Stimulated activated CD8-positive, alpha-beta memory T cell treated with anti-CD3 and anti-CD28 coated beads, Interleukin-7, amount 100 ng/mL, for 4 hours (primary cell): ENCODE measurements at places on chromosomes 2 and 18.

DNA sequence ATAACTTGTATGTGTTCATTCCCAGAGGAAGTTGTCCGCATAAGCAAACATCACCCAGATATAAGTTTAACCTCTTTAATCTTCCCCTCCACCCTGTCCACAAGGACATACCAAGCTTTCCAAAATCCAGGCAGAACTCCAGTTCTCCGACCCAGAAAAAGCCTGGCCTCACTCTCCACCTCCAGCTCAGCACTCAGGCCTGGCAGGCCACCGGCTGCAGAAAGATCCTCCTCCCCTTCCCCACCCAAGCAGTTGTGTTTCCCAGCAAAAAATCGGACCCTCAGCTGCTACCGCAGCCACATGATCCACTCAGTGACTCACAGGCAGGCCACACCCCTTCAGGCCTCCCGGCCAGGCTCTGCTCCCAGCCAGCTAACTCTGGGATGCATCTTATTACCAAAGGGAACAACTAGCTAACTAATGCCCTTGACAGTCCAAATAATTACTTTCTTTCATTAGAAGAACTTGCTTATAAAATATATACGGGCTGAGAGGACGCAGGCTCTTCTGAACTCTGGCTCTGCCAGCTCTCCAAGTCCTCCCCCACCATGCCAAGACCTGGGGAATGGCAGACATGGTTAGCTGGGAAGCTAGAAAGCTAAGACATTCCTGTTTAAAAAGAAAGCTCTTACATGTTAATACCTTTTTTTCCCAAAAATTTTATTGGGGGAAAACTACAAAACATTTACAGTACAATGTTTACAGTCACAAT lies 4.5 kb downstream of the ZFP36L2 start:
- peak; percentile 40 for DNase-seq

GRCh38 chr18:67509741-67510391 lies 6.7 kb downstream of the DSEL start:
- no peak for DNase-seq

- no peak for DNase-seq
Observed at GRCh38 chr18:75063196-75063595, 145.7 kb downstream of the PTGR3 start.

- DNase-seq, result peak; percentile 70
Observed at GRCh38 chr2:106159866-106160785, 34.0 kb downstream of the UXS1 start.

DNA sequence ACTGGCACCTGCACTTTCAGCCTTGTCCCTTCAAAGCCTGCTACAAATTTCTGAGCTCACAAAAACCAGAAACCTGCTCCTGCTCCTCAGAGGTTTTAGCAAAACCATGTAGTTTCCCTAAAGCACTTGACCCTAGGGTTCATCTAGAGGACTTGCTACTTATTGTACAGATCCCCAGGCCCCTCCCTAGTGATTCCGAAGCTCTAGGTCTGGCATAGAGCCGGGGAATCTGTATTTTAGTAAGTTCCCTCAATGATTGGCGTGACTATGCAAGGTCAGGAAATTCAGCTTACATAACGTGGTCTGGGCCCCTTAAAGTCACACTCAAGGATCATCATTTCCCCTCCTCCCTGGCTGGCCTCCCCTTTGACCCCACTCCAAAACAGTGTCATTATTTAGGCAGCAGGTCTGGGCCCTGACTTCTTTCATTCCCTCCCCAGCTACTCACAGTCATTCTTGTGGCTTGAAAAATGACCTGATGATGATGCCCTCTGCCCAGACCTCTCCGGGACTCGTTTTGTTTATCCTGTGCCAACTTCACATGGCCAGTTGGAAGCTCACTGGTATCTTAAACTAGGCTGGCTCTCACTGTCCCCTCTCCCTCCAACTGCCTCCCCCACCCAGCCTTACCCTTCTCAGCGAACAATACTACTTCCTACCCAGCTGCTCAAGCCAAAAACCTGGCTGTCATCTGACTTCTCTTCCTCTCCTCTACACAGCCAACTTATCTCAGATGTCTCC lies 36.0 kb downstream of the WDFY1 start:
- no peak for DNase-seq

- no peak for DNase-seq
Observed at GRCh38 chr2:238846628-238847418, 1.1 kb upstream of the TWIST2 start.

- no peak for DNase-seq
Observed at GRCh38 chr2:219864154-219864553, 236.7 kb downstream of the SLC4A3 start.

GRCh38 chr18:11752116-11752911 lies 63.2 kb downstream of the GNAL start:
- DNase-seq, result no peak

DNA sequence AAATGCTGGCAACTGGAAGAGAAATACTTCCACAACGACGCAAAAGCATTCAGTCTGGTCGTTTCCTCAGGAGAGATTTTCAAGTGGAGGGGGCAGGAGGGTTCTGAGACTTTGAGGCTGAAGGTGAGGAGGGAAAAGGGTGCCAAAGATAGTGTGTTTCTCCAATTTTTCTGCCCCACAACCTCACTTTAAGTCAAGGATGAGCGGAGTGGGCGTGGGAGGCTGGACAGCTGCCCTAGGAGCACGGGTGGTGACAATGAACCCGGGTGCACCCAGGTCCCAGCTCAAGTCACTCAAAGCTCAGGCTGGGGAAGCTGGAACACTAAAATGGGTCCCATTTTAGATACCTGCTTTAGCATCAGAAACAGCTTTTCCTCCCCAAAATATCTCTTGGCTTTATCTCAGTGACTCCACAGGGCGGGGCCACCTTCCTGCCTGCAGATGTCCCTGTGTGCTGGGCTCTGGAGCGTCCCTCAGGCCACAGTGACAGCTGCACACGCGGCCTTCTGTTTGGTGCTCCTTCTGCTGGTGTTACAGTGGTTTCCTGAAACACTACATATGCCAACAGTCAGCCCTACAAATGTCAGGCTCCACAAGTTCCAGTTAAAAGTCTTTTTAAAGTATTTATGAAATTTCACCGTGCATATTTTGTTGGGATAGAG lies 1.4 kb upstream of the MBP start:
- no peak for DNase-seq

GRCh38 chr2:104412384-104412783 lies 441.5 kb upstream of the POU3F3 start:
- no peak for DNase-seq

GRCh38 chr18:45749918-45750689 lies 26.1 kb downstream of the SLC14A1 start:
- no peak for DNase-seq

DNA sequence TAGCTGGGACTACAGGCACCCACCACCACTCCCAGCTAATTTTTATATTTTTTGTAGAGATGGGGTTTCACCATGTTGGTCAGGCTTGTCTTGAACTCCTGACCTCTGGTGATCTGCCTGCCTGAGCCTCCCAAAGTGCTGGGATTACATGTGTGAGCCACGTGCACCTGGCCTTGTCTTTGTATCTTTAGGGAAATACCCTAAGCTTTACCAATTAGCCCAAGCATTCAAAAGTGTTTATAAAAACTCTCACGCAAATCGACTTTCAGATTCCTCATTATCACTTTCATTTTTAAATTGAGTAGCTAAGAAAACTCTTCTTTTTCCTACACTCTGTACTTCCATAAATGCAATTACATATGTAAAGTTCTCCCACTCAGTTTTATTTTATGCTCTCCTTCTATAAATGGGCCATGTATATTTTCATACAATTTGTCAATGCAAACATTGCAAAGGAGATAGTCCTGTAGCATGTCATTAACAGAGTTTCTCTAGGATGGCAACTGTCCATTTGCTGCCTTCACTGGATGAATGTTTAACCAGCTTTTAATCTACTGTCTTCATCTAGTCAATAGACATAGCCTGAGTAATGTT lies 326.2 kb upstream of the LRATD1 start:
- DNase-seq, result no peak

GRCh38 chr2:215624423-215624829 lies 188.6 kb upstream of the FN1 start:
- no peak for DNase-seq

DNA sequence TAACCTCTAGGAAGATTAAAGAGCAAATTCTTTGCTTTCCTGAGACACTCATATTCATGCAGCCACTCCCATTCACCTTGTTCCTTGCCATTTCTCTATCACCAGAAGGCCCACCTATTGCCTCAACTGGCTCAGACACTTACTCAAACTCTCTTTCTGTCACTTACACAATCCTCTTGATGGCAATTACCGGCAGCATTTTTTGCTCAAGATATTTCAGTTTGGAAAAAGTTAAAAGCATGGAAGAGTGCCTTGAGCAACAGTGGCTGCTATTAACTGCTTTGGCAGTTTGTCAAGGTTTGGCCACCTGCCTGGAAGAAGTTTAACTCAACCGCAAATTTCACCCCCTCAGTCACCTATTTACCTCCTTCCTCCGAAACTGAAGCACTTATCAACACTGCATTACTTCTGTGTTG lies 1104.0 kb upstream of the PIK3C3 start:
- DNase-seq, result no peak

DNA sequence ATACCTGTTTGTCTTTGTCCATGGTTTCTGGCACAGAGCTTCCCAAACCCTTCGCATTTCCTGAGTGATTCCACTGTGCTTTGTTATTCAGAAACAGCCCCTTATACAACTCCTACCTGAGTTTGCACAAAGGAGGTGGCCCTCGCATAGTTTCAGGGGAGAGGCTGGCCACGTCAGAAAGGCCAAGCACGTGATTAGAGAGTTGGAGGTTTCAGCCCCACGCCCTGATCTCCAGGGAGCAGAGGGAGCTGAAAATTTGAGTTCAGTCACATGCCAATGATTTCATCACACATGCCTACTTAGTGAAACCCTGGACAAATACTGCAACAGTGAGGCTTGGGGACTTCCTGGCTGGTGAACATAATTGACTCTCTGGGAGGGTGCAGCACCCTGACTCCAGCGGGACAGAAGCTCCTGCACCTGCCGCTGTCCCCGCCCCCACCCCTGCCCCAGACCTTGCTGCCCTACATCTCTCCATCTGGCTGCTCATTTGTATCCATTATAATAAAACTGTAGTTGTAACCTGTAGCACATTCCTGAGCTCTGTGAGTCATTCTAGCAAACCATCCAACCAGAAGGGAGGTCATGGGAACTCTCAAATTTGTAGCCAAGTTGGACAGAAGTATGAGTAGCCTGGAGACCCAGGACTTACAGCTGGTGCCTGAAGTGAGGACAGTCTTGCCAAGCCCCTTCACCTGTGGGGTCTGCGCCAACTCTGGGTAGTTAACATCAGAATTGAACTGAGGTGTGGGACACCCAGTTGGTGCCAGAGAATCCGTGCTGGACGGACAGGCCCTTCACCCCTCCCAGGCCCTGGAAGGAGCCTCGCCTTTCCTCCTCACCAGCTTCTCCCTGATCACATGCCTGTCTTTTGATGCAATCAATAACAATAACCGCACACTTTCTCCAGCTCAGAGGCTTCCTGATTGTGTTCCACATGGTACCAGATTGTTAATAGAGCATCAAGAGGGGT lies 224.3 kb downstream of the ANAPC1 start:
- no peak for DNase-seq

DNA sequence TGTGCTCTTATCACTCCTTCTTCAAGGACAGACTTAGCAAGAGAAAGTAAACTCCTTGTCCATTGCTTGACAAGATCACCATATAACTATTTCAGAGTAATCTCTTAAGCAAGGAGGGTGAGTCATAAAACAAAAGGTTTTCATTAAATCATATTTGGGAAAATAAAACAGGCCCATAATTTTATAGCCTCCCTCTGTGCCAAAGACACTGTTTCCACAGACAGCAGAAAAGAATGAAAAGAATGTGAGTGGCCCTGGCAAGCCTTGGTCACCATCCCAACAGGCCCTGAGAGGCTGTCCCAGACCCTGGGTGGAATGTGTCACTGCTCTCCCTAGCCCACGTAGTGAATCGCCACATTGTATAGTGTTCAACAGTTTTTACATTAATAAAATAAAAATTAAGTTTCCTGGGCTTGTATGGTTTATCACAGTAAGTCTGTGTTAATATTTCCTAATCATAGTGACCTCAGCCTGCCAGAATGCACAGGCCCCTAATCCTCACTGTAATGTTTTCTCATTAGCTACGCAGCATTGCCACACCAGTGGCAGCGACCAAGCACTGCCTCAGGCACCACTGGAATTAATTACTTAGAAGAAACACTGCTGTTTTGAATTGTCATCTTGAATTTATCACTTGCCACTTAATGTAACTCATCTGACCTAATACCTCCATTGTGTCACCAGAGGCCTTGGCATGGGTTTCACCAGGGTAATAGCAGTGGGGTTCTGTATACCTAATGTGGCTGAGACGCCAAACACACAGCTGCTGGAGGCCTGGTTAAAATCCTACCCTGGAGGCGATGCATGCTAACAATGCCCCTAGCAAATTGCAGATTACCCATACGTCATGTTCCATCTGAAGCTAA lies 401.9 kb downstream of the LNPK start:
- DNase-seq, result no peak

- no peak for DNase-seq
Observed at GRCh38 chr2:62857139-62857931, 151.8 kb downstream of the EHBP1 start.

DNA sequence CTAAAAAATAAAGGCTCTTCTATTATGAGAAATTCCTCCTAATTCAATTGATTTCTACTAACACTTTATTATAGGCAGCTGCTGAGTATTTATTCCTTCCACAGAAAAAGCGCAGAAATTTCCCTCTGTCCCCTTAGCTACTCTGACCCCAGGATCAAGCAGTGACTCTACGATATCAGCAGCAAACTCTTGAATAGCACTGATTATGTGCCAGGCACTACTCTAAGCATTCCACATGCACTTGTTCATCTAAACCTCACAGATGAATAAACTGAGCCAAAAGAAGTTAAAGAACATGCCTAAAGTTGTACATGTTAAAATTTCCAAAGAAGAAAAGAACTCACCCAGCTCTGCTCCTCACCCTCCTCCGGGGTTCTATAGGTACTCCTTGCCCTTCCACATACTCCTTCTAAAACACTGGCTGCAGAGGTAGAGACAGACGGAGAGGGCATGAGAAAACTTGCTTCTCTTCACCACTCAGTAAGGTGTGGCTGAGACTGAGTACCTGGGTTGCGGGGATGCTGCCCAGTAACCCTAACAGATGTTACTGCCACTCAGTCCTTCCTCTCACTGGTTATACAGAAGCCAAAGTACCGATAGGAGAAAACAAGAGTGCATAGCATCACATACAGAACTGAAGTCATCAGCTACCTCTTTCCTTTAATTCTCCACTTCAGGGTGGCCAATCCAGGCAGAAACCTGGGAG lies 9.9 kb downstream of the C1D start:
- DNase-seq, result no peak

- no peak for DNase-seq
Observed at GRCh38 chr2:28539118-28539541, 43.3 kb downstream of the PLB1 start.

GRCh38 chr18:36187826-36188721 lies 777 bp downstream of the MOCOS start:
- DNase-seq, result no peak

- DNase-seq, result no peak
Observed at GRCh38 chr2:214244847-214245246, 166.0 kb upstream of the VWC2L start.
